Activated CD8-positive, alpha-beta memory T cell treated with anti-CD3 and anti-CD28 coated beads for 4 hours (primary cell): ENCODE measurements at places on chromosomes 2 and 18.

DNA sequence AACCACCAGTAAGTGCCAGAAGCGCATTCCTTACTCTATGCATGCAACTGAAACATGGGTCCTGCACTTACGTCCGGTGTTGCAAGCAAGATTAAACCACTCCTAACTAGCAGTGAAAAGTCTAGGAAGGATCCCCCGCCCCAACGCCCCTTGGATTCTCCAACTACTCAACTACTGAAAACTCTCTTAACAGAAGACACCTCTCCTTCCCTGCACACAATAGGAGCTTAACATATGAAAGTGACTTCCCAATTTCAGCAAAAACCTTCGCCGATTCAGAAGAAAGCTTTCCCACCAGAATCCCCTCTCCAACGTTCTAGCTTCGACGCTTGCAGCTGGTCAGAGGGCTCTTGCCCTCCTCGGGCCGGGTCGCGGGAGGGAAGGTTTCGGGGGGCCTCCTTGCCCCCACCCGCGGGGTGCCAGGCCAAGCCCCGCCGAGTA lies 578 bp downstream of the IWS1 start:
- DNase-seq, result no peak

DNA sequence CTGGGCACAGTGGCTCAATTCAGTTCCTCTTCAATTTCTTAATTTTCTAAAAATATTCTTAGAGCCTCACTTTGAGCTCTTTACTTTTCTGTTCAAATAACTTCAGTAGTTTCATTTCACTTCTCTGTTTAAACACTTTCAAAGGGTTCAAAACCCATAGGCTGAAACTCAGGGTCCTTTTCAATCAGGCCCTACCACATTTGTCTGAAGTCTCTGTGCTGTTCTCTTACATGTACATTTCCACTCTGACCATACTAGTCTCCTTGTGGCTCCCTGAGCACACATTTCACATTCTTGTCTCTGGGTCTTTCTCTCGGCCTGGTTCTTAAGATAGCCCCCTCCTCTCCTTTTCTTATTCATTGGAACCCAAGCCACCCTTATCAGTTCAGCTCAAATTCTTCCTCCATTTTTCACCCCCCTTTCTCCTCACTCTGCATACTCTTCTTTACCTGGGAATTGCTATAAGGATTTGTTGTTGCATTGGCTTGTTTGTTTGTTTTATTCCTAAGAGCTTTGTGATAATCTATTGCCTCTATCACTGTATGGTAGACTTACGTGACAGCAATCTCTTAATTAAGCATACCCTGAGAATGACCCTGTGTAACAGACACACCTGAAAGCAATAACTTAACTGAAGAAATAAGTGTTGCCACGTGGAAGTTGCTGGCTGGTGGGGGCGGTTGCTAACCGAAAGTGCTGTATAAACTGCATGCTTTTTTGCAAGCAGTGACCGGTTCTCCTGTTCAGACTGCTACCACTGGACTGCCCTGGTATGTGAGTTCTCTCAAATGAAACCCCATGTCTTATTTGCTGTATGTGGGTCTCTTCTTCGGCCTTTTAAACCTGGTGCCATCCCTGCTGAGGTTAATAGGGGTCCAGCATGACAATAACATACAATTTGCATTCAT lies 27.7 kb upstream of the ACADL start:
- no peak for DNase-seq

GRCh38 chr2:33316328-33316727 lies 160.1 kb upstream of the RASGRP3 start:
- DNase-seq, result no peak

- no peak for DNase-seq
Observed at GRCh38 chr2:236545814-236546480, 23.7 kb upstream of the ACKR3 start.

- DNase-seq, result no peak
Observed at GRCh38 chr18:7646174-7646886, 79.2 kb downstream of the PTPRM start.

DNA sequence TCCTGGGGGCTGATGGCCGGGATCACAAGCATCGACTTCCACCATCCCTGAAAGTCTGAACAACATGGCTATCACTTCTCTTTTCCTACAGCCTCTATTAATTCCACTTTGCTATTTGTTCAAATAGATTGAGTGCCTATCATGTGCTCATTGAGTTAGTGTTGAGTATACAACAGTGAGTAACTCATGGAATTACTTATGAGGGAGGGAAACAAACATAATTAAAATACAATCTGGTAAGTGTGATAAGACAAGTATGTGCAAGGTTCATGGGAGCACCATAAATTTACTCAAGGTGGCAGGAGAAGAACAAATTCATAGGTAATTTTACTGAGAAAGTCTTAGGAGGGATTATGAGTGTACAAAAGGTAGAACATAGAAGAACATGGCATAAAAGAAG lies 86.4 kb downstream of the MEP1B start:
- no peak for DNase-seq

DNA sequence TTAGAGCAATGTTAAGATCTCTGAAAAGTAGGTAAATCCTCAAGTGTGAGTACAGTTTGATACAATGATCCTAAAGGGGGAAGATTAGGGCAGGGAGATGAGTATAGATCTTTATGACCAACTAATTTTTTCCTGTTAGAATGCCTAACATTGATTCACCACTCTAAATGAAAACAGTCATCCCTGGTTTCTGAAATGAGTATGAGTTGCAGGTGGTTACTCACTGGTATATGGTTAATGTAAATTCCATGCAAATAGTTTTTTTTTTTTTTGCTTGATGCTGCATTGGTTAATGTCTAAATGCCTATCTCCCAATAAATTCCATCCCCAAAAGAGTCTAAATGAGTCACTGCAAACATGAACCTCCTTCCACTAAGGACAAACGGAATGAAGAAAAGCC lies 55.0 kb upstream of the SERPINB2 start:
- no peak for DNase-seq

DNA sequence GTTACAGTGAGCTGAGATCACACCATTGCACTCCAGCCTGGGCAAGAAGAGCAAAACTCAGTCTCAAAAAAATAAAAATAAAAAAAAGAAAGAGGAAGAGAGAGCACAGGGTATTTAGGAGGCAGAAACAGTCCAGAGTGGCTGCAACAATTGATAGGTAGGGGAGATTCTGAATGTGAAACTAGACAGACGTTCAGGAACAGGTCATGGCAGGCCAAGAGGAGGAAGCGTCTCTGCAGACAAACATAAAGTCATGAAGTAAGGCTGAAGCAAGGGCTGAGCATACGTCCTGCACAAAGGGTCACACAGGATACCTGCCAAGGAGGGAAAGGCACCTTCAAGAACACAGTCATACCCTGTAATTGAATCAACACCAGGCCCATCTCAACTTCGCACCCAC lies 64.1 kb upstream of the ZNF532 start:
- no peak for DNase-seq

DNA sequence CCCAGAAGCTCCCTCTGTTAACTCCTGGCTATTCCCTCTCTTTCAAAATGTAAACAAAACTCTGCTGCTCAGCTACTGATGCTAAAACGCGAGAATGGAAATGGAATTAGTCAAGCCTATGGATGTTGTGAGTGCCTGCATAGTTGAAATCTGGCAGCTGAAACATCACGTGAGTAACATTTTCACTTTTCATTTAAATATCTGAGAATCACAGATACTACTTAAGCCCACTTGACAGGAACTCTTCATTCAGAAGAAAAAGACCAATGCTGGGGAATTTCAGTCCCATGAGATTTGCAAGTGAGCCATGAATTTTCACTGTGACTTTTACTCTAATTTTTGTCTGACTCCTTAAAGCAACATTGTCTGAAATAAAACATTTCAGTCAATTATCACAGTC lies 215.3 kb upstream of the SESTD1 start:
- no peak for DNase-seq

GRCh38 chr2:6577960-6578359 lies 287.7 kb downstream of the CMPK2 start:
- no peak for DNase-seq

DNA sequence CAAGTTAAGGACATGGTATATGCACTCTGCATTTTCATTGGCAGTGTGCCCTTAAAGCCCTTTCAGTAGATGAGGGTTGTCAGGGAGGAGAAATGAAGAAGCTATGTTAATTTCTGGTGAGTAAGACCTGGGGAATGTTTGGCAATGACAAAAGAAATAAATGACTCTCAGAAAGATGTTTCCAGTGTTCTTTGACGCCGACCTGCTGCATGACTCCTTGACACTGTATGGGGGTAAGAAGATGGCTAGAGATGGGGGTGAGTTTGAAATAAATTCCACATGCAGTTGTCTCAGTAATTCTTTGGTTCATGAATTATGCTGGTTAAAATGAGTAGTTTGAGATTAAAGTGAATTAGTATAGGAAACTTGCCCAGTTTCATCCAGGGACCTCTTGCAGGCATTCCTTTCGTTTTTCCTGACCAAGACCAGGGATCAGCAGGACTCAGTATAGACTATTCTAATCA lies 5.9 kb downstream of the CCDC121 start:
- DNase-seq, result no peak

- DNase-seq, result no peak
Observed at GRCh38 chr2:21263622-21264021, 139.9 kb downstream of the TDRD15 start.

DNA sequence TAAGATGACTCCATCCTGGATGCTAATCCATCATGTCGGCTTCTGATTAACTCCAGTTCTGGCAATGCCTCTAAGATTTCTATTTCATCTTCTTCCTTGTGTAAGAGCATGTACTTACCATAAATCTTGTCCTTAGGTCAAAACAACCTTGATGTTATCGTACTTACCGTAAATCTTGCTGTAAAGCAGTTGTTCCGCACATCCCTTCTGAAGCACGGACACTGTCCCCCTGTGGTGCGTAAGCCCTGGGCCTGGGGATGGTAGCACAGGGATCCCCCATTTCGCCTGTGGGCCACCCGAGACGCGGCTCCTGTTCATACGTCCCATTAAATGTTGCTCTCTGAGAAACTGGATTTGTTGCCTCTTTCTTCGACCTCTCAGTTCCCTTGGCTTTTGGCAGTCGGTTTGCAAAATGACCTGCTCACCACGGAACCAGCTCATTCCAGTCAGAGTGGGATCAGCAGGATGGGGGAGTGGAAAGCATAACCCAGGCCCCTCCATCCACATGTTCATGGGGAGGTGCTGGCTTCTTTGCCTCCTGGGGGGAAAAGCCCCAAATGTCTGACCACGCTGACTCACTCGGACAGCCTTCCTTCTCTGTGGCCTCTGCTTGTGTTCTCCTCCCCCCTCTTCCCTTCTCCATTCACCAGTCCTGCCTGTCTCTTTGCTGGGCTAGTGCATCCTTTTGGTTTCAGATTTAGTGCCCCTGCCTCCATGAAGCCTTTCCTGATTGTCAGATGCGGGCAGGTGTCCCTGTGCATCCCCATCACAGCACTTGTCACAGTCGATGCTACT lies 49.9 kb downstream of the RAB31 start:
- no peak for DNase-seq

DNA sequence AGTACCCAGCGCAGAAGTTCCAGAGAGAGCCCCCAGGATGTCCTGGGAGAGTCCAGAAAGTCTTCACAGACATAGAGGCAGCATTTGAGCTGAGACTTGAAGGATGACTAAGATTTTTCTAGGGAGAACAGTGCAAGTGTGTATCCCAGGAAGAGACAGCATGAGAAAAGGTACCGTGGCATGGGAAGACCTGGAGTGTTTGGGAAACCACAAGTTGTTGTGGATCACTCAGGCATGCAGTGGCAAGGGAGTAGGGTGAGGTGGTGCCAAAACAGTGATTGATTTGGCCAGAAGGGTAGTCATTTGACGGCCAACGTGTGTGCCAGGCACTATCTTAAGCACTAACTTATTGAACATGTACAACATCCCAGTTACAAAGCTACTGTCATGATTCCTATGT lies 24.5 kb upstream of the KCNK3 start:
- no peak for DNase-seq

DNA sequence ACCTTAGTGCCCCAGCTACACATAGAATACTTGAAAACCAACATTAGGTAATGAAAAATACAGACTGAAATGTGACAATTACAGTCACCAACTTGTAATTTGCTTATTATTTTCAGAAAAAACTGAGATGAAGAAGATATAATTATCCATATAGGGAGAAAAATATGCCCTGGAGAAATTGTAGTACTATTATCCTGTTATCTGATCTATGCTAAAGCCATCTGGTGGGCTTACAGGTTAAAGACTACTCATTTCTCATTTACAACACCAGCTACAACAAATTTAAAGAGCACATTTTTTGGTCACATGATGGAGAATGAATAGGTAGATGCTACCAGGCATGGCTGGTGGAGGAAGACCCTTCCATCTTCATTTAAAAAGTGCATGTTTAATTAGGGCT lies 79.6 kb upstream of the NYAP2 start:
- no peak for DNase-seq
